ENCODE measurements at places on chromosomes 2 and 18. TPM values are rescaled to one million over a fixed set of nuclear protein-coding genes. Genes with fewer than 3 reads are reported as not detected.

- no peak for DNase-seq
Observed at GRCh38 chr2:2108756-2109155, 222.3 kb downstream of the MYT1L start.

The RESP18 gene
- not detected for total RNA-seq

The LHCGR gene
- not detected for total RNA-seq

DNA sequence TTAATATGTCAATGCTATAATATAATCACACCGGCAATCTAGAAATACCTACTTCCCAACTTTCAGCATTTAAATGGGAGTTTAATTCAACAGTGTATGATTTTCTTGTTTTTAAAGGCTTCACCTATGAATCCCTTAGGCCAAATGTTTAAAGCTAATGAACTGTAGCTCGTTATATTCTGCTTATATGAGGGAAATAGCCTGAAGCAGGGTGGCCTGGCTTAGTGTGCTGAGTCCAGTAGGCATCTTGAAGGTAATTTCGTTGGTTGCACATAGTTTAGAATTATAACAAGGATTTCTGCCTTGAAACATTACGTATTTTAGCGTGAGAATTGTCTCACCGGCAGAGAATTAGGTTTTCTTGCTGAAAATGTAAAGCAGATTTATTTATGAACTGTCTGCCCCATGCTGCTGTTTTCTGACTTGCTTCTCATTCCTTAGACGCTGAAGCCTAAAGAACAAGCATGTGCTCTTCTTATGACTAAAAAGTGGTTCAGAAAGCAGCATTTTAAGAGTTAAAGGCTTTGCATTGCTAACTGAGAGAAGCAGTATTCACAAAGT, 433.7 kb upstream of the RAB12 start:
- DNase-seq, result no peak

- no peak for DNase-seq
Observed at GRCh38 chr18:22309191-22309590, 108.5 kb downstream of the CTAGE1 start.
